ENCODE measurements at places on chromosomes 1 and 21. TPM values are rescaled to one million over a fixed set of nuclear protein-coding genes. Genes with fewer than 3 reads are reported as not detected.

The NOC2L gene
- polyA plus RNA-seq, result 46.6 TPM

The CELA3B gene
- polyA plus RNA-seq, result 0.38 TPM

The PDZK1 gene
- 0.33 TPM for polyA plus RNA-seq

The PTGS2 gene
- polyA plus RNA-seq, result 0.20 TPM

The KRTAP24-1 gene
- not detected for polyA plus RNA-seq

The C1orf226 gene
- 0.15 TPM for polyA plus RNA-seq

The ALG14 gene
- 0.78 TPM for polyA plus RNA-seq
